Fibroblast of skin of abdomen (primary cell): ENCODE measurements at places on chromosomes 5 and 9.

- no peak for DNase-seq
Measured at GRCh38 chr9:116243708-116244107, 90.1 kb downstream of the PAPPA start.

DNA sequence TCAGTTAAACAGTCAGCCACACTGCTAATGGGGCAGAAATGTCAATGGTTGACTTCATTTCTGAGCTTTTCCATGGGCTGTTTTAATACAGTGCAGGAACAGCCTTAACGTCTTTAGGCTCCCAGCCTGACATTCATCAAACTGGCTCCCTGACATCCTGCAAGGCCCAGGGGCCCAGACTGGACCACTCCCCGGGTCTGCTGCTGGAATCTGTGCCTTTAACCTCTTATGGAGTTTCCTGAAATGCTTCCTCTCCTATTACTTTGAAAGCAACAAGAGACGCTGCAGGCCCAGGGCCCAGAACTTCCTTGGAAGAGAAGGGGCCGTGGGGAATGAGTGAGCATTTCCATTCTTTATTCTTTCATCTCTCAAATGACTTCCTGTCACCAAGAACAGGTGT is 216.8 kb upstream of the PANK3 start:
- no peak for DNase-seq

DNA sequence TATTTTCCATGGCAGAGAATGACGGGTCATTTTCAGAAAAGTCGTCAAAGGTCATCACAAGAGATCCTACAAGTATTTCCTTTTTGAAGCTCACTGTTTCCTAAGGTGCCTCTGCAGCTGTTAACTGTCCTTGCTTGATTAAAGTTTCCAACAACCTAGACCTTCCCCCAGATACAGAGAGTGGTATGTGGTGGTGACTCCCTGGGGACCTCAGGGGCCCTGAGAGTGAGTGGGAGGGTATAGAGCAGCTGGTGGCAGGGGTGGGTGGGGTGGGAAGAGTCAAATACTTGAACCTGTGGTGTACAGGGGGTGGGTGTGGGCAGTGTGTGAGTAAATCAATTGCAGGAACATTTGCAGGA is 1.6 kb upstream of the CD72 start:
- no peak for DNase-seq

GRCh38 chr5:134123360-134123759 is 8.9 kb downstream of the TCF7 start:
- DNase-seq: no peak

GRCh38 chr5:14123974-14124482 is 19.1 kb upstream of the TRIO start:
- no peak for DNase-seq

GRCh38 chr5:156356238-156356637 is 29.3 kb downstream of the SGCD start:
- DNase-seq: peak; percentile 71

- DNase-seq: no peak
Measured at GRCh38 chr9:80698725-80699410, 990.5 kb downstream of the TLE1 start.

DNA sequence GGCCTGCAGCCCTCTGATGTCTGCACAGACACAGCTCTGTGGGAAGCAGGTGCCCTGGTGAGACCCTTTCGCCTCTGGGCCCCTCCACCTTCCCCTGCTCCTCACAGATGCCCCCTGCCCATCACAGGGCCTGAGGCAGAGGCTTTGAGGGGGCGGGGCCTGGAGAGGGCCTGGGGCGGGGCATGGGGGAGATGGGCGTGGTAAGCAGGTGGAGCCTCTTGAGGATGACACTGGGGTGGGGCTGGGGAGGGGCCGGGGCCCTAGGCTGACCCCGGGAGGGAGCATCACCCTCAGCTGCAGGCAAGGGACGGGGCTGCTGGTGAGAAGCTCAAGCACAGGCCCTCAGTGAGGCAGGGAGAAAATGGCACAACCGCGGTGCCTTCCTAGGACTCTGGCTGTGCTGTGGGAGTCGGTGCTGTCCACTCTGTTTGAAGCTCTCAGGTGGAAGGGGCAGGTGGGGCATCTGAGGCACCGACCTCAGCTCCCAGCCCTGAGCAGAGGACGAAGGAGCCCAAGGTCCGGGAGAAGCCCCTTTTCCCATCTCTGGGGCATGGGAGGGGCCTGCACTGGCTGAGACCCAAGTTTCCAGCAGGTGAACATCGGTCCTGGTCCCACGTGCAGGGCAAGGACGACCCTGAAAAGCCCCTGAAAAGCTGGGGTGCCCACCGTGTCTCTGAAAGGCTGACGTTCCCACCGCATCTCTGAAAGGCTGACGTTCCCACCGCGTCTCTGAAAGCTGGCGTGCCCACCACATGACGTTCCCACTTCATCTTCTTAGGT is 17.5 kb upstream of the SLC9A3 start:
- no peak for DNase-seq

GRCh38 chr5:113062869-113063508 is 86.4 kb downstream of the DCP2 start:
- no peak for DNase-seq

GRCh38 chr5:150763023-150763769 is 4.4 kb upstream of the DCTN4 start:
- peak; percentile 88 for DNase-seq

DNA sequence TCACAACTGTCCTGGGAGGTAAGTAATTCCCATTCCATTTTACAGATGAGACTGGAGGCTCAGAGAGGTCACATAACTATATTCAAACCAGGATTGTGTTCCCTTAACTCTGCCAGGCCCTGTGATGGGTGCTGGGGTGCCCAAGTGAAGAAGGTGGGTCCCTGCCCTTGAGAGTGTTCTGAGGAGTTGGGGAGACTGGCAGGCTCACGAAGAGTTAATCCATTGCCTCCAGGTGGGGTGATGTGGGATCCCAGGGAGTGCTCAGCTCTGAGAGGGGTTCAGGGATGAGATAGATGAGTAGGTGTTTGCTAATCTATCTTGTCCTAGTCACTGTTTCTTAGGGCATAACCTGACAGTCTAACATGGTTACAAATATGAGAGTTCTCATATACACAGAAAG is 36.7 kb downstream of the GSN start:
- DNase-seq: no peak

DNA sequence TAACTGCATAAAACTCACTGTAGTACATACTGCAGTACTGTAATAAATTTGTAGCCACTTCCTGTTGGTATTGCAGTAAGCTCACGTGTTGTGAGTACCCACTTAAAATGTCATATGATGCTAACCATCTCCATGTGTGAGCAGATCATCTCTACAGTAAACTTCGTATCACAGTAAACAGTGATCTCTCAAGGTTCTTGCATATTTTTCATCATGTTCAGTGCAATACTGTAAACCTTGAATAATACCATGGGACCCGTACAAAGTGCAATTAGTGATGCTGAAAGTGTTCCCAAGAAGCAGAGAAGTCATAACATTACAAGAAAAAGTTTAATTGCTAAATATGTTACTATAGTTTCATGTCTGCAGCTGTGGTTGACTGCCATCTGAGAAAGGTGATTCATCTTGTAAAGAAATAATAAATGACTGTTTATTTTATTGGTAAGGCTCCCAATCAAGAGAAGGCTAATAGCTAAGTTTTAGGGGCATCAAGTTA is 253.8 kb upstream of the POU5F2 start:
- peak; percentile 30 for DNase-seq

DNA sequence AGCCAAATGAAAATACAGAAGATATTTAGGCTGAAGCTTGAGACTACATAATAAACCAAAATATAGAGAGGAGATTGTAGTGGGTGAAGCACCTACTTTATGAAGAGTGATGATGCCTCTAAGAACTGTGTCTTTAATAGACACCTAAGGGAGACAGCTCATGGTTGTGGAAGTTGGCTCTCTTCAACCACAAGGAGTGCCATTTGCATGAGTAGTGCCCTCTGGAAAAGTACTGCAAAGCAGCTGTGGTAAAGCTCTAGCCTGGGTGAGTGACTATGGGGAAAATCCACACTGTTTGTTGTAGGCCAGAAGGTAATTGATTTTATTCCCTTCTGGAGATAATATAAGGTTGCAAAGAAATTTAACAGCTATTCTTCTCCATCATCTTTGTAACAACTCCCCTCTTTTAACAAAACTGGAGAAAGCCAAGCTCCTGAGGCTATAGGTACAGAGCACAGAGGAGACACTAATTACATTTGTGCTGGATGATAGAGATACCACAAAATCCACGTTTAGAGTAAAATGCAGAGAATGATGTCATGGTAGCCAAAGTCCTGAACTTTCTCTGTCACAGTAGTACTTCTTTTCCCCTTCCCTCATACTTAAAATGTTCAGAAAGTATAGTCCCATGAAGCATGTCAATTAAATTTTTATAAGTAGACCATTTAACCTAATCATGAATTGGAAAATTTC is 122.8 kb downstream of the STARD4 start:
- DNase-seq: peak; percentile 74

DNA sequence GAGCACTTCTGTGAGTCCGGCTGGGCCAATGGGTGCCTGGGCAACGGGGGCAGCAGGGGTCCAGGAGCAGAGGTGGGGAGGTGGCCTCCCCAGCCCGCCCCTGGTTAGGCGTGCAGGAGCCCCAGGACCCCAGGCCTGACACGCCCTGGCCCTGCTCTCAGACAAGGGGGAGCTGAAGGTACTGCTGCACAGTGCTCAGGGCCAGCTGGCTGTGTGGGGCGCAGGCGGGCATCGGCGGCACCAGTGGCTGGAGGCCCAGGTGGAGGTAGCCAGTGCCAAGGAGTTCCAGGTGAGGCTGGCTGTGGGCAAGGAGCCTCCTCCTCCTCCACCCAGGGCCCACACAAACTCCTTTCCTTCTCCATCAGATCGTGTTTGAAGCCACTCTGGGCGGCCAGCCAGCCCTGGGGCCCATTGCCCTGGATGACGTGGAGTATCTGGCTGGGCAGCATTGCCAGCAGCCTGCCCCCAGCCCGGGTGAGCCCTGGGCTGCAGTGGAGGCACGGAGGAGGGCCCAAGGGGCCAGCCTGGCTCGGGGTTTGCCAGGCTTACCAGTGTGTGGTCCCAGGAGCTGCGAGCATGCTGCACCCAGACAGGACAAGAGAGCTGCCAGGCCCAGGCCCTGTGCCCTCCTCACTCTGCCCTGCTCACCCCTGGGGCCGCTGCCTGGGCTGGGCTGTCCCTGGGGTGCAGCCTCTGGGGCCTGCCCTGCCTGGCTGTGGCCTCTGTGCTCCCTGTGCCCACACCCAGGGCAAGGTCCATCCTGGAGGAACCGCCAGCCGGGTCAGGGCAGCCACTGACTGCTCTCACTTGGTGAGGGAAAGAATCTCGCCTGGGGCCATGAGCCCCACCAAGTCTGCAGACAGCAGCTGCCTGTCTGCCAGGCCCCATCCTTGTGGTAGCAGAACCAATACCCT is 7.0 kb downstream of the MAMDC4 start:
- DNase-seq: no peak
